ENCODE measurements at places on chromosomes 4 and X. TPM values are rescaled to one million over a fixed set of nuclear protein-coding genes. Genes with fewer than 3 reads are reported as not detected.

The NXF2 gene
- total RNA-seq = not detected

The LNX1 gene
- total RNA-seq = 0.83 TPM

The RNF150 gene
- not detected for total RNA-seq

DNA sequence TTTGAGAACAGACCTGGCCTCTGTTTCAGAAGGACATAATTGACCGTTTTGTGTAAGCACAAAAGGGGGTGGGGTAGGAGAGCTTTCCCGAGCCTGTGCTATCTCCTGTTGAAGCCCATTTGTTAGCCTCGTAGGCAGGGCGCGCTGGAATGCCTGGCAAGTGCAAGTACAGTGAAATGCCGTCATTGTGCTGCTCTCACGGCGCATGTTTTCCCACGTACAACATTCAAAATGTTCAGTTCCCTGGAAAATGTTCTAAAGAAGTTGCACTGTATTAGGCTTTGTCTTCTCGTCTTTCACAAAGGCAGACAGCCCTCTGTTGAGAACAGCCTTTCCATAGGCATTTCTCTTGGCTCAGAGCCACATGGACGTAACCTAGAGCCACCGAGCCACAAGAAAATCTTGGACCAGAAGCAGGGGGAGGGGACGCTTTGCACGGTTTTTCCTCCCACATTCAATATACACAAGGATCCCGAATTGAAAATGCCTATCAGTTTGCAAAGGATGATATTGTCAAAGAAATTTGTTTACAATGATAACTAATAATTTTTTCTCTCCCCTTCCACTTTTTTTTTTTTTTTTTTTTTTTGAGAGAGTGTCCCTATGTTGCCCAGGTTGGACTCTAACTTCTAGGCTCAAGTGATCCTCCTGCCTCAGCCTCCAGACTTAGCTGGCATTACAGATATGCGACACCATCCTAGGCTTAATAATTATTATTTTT is 54.6 kb upstream of the RAPGEF2 start:
- peak; percentile 65 for DNase-seq

DNA sequence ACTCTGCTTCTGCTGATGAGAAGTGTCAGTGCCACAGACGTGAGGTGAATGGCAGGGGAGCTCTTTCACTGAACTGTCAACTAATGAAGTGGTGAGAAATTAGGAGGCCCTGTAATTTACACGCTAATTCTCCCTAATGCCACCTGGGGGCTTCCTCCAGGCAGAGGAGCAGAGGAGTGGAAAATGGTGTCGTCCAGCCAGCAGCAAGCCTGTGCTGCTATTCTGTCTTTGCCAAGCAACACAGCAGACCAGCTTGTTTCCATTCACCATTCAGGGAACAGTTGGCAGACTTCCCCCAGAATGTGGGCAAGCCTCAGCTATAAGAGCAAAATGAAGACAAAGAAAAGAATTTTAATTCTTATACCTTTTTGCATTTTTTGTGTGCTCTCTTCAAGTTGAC is 245.2 kb upstream of the TET2 start:
- DNase-seq = peak; percentile 2

GRCh38 chr4:40837094-40837870 is 87.5 kb downstream of the NSUN7 start:
- DNase-seq = no peak

All from mammary epithelial cell (primary cell).